Large intestine (tissue), 12 donors: ENCODE measurements at places on chromosomes 7 and 10. TPM values are rescaled to one million over a fixed set of nuclear protein-coding genes. Genes with fewer than 3 reads are reported as not detected.

Gene NEUROG3
- 3.1 TPM for polyA plus RNA-seq

Gene CDC14C
- polyA plus RNA-seq: 0.06 TPM

Gene GNG11
- 16.4 TPM for polyA plus RNA-seq

Gene FAM237B
- 0.16 TPM for polyA plus RNA-seq

Gene LRMDA
- 5.3 TPM for polyA plus RNA-seq

Gene SMKR1
- polyA plus RNA-seq: 1.1 TPM

Gene FAM180A
- not detected for polyA plus RNA-seq

Gene CCL24
- polyA plus RNA-seq: 32.1 TPM

Gene NIPSNAP2
- 58.1 TPM for polyA plus RNA-seq

Gene TUBB8
- 0.81 TPM for polyA plus RNA-seq

DNA sequence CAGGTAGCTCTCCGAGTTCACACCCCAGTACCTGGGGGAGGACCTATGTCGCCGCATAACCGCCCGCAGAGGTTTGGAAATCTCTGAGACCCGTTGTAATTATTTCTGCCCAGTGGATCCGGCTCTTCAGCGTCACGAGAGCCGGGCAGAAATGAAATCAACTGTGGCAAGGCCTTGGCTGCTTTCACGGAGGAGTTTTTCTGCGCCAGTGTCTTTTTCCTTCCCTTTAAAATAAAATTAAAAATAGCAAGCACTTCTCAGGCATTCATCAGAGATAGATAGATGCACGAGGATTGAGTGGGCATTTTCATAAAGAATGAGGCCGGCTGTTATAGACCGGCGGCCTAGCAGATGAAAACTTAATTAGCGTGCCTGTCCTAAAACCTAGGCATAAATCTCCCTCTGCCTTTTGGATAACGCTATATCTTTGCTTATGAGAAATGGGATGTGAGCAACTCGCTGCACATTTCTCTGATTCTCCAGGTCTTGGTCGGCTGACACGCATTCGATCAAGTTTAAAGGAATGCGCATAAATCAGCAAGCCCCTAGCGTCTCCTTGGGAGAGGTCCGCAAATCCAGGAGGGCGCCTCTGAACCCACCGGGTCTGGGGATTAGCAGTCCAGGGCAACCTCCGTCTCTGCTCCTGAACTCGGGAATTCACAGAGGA is 6.4 kb downstream of the HOXA13 start:
- DNase-seq: no peak

DNA sequence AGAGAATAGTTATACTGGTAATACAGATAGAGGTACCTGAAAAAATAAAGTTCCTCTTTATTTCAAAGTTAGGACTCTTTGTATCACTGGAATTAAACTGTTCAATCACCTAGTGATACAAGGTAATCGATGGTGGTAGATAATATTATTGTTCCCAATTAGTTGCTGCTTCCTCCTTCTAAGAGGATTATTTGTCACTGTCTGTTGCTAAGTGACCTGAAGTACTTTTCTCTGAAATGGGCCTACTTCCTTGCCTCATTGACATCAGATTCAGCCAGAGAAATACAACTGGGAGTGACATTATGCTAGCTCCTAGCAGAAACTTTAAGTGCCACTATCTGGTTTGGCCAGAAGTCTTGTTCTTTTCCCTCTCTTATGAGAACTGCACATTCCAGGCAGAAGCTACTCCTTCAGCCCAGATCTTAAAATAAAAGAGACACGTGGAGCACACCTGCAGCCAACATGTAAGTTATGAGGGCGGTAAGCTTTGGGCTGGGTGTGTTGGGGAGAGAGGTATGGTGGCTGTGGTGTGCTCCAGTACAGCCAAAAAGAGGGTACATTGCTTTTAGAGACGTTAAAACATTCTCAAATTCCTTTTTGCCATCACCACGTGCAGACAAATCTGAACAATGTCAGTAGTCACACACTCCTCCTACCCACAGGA is 54.8 kb downstream of the MINDY3 start:
- DNase-seq: no peak

DNA sequence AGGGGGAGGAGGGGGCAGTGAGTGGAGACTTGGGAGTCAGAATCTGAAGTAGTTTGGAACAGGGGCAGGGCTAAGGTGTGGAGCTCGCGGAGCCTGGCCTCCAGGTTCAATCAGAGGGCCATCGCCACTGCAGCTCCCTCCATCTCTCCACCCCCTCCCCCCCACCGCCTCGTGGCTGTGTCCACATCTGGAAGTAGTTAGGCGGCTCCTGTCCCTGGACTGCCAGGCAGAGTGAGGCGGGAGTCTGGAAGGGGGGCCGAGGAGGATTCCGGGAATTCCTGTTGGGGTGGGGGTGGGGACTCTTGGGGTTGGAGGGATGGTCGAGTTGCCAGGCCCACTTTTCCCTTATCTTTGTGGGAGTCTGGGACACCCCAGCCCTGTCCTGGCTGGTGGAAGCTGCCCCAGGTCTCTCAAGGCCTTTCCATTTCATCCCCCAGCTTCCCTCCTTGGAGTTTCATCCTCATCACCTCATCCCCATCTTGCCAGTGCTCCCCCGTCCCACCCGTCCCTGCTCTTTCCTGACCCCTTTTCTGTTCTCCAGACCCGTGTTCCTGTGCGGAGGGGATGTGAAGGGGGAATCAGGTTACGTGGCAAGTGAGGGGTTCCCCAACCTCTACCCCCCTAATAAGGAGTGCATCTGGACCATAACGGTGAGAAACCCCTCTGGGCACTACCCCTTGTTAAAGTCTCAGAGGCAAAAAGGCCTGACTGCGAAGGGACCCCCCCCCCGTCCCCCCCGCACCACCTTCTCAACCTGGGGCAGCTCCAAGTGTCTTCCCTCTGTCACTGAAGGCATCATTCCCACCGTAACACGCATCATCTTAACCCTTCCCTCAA is 944 bp downstream of the PCOLCE start:
- DNase-seq: peak; percentile 46

GRCh38 chr10:8894148-8894547 is 839.7 kb downstream of the GATA3 start:
- no peak for DNase-seq

- no peak for DNase-seq
Observed at GRCh38 chr10:91517394-91517793, 107.2 kb downstream of the HECTD2 start.

- no peak for DNase-seq
Observed at GRCh38 chr10:130079614-130080460, 30.8 kb downstream of the C10orf143 start.

GRCh38 chr10:73246322-73246645 is 771 bp downstream of the DNAJC9 start:
- no peak for DNase-seq
